ENCODE measurements at places on chromosomes 4 and X. TPM values are rescaled to one million over a fixed set of nuclear protein-coding genes. Genes with fewer than 3 reads are reported as not detected.

SERTM2 gene
- 0.10 TPM for total RNA-seq

CXCL1 gene
- 0.99 TPM for total RNA-seq

FAM114A1 gene
- 19.6 TPM for total RNA-seq

CTAG1A gene
- not detected for total RNA-seq

POU3F4 gene
- not detected for total RNA-seq

ERCC6L gene
- not detected for total RNA-seq

STAG2 gene
- total RNA-seq, result 33.0 TPM

POU4F2 gene
- total RNA-seq, result not detected

STARD8 gene
- total RNA-seq, result 15.8 TPM
